ENCODE measurements at places on chromosomes 11 and 22.
A peak's percentile ranks its signal among the peaks of the same experiment; 100 is the strongest.

- DNase-seq = peak; percentile 74
These were observed 43.9 kb downstream of the BIRC2 start for GRCh38 chr11:102390667-102391465.

- DNase-seq = no peak
These were observed 3.2 kb downstream of the ABCG4 start for GRCh38 chr11:119152043-119152442.

- DNase-seq = no peak
These were observed 42.9 kb downstream of the ABTB2 start for GRCh38 chr11:34314936-34315335.

- no peak for DNase-seq
These were observed 601.0 kb upstream of the RAG2 start for GRCh38 chr11:37199082-37199481.

DNA sequence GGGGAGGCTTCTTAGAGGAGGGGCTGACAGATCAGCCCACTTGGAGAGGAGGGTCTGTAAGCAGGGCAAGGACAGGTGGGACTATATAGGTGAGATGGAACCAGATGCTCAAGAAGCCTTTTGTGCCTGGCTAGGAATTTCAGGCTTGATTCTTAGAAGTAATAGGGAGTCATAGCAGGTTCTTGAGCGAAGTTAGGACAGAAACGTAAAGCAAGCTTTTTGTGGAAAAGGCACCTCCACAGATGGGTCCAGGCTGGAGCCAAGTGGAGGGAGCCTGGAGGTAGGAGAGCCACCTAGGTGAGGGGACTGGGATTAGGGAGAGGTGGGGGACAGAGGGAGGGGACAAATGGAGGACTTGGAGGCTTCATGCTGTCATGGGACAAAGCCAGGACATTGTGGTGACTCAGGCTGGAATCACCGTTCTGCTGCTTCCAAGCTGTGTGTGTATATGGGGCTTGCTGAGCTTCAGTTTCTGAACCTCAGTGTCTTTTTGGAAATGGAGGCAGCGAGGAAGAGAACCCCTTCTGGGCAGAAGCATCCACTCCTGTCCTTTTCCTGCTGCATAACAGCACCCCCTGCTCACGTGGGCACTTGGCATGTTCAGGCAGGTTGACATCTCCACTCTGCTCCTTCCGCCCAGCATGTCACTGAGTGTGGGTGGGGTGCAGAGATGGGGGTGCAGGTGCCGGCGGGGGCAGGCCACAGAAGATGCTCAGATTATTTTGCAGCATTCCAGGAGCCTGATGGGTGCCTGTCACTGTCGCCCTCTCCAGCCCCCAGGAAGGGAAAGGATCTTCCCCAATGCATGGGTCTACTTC is 58.0 kb downstream of the MCM5 start:
- no peak for DNase-seq

GRCh38 chr11:69867076-69868005 is 48.1 kb upstream of the FGF3 start:
- no peak for DNase-seq

GRCh38 chr11:102172127-102172848 is 62.0 kb downstream of the YAP1 start:
- no peak for DNase-seq

DNA sequence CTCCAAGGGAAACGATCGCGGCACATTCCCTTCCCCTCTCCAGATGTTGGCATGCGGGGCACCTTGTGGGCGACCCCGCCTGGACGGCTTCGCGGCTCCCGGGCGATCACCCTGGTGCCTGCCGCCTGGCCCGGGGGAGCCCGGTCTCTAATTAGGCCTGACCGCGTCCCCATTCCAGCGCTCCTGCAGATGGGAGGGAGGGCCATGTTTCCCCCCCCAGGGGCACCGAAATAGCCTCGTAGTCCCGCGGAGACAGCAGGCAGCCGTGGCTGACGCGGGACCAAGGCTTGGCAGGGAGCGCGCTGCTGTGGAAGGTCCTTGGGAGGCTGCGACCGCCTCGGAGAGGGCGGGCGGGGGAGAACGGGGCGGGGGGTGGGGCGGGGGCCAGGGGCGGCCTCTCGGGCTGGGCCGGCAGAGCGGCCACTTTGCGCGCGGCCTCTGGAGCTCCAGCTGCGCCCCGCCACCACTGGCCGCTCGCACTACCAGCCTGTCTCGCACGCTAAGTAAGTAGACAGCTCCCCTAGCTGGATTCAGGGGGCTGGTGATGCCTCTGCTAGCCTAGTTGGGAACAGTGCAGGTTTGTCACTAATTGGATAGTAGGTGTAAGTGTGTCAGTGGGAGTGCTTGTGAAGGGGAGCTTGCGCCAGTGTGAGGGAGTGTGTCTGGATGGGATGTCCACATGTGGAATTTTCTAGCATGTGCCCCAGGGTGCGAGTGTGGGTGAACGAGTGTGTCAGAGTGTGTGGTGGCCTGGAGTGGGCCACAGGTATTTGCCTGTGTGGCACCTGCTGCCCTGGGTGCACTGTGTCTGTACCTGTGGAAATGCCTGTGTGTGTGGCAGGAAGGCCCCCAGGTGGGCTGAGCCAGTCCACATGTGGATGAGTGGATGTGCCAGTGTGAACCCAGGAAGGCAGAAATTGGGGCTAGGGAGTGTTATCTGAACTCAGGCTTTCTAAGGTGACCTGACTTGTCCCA is at the start of gene INSC:
Gene INSC, plus strand, starts transcription at position 423 of the 975 bp plus-strand sequence. CDS start 34,252 bp downstream, outside the sequence.
- peak; percentile 26 for DNase-seq

- no peak for DNase-seq
These were observed 416.7 kb upstream of the CADM1 start for GRCh38 chr11:115920841-115921480.

DNA sequence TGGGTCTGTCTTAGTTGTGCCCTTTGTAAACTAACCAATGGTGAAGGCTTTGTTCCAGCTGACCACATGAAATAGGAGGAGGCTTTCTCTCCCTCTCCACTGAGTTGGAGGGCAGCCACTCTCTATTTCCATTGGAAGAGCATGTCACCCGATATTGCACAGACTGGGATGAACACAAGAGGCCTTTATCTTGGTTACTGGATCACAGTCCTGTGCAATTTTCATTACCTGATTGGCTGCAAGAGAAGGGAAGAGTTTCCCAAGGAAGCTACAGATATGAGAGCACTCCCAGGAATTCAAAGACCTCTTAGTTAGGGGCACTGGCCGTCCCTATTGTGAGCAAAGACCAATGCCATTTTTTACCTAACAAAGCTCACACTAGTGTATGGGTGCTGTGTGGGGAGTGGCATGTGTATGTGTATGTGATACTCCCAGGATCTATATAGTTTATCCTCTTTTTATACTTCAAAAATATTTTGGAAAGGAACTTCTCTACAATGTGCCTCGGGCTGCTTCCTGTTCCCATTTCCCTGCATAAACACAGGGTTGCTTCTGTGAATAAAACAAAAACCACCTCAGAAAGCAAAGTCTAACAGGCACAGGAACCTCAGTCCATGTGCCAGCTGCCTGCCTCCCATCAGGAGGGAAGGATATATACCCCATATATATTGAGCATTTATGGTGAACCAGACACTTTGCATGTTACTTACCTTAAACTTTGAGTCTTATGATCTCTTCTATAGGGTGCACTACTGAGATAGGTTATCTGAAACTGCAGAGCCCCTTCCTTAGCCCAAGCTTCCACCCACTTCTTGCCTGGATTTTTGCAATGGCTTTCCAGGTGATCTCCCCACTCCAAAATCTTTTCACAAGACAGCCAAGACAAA is 126.5 kb downstream of the RASSF10 start:
- no peak for DNase-seq

- no peak for DNase-seq
These were observed 5.0 kb upstream of the UVRAG start for GRCh38 chr11:75809991-75810390.

GRCh38 chr11:36372101-36372771 is 76.1 kb downstream of the PRR5L start:
- DNase-seq = no peak

DNA sequence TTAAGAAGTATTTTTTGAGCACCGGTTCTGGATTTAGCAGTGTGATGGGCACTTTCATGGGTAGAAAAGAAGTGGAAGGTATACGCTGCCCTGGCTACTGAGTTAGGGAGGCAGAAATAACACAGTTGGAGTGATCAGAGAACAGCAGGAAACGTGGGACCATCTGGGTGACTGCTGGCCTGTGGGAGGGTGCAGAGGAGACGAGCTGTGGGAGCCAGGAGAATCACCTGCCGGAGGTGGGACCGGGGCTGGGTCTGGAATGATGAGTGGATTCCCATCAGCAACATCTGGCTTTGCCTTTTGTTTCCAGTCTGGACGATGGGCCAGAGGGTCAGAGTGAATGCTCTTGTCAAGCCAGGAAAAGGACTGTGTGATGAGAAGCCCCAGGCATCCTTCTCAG is 66.5 kb downstream of the BARX2 start:
- no peak for DNase-seq

DNA sequence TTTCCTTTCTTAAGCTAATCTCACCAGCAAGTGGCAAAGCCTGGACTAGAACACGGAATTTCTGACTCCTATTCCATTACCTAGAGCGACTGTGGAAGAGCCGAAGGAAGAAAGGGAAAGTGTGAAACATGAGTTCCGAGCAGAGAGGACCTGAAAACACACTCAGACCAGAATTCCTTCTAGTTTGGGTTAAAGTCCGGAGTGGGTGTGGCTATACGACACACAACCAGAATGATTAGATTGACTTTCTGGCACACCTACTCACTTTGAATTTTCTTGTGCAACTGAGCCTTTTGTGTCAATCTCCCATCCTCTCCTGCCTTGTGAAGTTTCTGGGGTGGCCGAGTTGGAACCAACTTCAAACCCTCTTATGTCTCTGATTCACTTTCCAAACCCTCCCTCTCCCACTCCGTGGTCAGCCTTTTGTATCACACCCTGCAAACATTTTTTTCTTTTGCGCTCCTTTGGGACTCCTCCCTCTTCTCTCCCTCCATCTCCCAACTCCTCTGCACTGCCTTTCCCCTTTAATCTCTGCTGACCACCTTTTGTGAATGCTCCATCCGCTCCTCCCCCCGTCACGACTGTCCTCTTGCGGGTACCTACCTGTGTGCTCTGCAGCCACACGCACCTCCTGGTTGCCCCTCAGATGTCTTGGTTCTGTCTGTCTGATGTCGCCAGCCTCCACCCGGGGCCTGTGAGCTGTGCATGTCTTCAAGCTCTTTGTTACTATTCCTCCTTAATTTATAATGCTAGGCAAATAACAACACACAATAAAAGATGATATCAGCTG is 86.3 kb upstream of the BLID start:
- no peak for DNase-seq

DNA sequence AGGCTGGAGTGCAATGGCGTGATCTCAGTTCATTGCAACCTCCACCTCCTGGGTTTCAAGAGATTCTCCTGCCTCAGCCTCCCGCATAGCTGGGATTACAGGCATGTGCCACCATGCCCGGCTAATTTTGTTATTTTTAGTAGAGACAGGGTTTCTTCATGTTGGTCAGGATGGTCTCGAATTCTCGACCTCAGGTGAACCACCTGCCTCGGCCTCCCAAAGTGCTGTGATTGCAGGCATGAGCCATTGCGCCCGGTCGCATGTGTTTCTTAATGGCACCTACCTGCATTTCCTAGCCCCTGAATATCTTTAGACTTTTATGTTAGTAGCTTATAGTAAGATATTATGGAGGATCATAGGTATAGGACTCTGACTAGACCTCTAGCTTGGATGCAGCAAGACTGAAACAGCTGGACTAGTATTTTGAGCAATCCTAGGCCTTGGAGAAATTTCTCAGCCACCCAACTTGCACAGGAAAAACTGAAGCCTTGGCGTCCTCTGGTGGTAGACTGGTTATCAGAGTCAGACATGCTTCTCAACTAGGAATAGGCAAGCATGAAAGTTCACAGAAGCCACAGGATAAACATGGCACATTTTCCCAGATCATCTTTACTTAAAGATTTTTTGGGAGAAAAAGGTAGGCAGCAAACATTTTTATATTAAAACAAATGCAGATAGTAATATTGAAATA is 22.7 kb upstream of the C1QTNF4 start:
- no peak for DNase-seq

DNA sequence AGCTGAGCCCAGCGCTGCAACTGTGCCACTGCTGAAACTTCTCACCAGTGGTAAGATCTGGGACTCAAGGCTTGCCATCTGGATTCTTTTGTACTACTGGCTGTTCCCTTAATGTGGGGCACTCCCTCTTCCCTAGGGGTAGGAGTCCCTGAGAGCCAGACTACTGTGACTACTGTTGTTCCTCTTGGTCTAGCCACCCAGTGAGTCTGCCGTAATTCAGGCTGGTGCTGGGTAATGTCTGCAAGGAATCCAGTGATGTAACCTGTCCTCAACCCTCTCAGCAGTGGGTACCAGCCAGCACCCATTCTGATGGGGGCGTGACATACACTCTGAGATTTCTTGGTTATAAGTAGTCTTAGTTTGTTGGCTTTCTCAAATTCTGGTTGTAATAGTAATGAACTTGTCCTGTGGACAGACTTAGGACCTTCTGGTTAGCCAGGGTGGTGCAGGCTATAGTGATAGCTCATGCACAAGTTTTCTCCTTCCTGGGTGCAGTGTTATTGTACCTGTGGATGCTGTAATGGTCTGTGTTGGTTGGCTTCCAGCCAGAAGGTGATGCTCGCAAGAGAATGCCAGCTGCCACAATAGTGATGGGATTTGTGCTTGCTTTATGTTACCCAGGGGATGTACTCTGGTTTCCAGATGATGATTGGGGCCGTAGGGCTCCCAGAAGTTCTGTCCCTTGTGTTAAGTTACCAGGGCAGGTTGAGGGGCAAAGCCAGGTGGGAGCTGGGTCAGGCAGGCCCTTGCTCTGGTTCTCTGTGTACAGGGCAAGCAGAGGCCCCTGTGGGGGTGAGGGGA is 65.5 kb downstream of the ARHGAP42 start:
- DNase-seq = no peak

- DNase-seq = no peak
These were observed 460.9 kb upstream of the KIRREL3 start for GRCh38 chr11:127461241-127462064.

- no peak for DNase-seq
These were observed 39.7 kb upstream of the PANX1 start for GRCh38 chr11:94088906-94089305.

DNA sequence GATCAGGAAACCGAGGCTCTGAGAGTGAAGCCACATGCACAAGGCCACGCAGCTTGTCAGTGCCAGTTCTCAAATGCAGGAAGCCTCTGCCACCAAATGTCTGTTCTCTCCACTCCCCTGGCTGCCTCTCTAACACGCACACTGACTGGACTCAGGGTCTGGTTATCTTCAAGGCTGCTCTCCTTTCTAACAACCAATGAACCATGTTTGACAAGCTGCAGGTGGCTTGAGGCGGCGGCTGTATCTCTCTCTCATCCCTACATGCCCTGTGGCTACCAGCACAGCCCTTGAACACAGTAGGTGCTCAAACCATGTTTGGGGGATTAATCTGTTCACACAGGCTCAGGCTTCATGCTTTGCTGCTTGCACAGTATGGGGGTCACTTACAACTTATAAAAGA is 23.7 kb downstream of the MFNG start:
- DNase-seq = no peak

Data from B cell (primary cell).